Cardiac septum (tissue), 1 donor: ENCODE measurements at places on chromosomes 4 and X. TPM values are rescaled to one million over a fixed set of nuclear protein-coding genes. Genes with fewer than 3 reads are reported as not detected.

Gene GPR78
- not detected for total RNA-seq

DNA sequence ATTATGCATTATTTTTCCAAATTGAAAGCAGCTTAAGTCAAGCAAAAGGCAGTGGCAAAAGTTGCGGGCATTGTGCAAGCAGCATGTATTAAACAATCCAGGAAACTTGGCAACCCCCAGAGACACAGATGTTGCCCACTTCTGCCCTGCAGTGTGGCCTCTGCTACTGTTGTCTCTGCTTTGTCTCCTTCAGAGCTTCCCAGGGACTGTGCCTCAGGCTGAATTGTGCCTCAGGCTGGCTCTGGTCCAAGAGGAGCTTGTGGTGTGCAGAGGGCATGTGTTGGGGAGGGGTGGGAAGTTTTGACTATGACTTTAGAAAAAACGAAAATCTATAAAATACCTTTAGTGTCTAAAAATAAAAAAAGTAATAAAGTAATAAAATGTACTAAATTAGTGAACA lies 201.4 kb downstream of the CCSER1 start:
- peak; percentile 74 for DNase-seq

- no peak for DNase-seq
Observed at GRCh38 chr4:121791481-121791880, 9.6 kb upstream of the EXOSC9 start.

DNA sequence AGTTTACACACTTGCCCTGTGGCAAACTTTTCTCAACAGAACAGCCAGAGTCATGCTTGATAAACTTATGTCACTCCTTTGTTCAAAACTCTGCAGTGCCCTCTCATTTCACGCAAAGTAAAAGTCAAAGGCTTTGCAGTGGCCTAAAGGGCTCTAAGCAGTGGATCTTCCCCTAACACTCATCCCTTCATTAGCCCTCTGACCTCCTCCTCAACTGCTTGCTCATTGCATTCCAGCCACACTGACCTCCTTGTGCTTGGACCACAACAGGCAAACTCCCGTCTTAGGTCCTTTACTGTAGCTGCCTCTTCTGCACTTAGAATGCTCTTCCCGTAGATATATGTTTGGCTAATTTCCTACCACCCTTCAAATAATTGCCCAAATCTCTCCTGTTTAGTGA lies 5.6 kb downstream of the PRDM5 start:
- no peak for DNase-seq

DNA sequence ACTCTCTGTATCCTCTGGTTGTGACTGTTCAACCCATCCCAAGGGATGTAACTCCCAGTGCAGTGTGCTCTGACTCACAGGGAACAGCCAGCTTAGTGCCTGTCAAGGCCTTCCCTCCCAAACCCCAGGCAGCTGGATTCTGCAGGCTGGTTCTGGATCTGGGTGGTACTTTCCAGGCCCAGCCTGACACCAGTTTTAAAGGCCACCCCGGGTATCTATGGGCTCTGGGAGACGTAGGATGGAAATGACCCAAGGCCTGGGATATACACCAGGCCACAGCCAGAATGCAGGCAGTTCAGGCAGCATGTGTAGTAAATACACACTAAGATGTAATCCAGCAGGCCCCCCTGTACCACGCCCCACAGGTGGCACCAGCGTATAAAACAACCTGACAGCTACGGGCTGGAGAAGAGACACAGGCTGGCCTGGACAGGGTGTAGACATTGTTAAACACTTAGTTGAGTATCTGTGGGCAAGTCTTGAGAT lies 64.2 kb downstream of the SPINK2 start:
- no peak for DNase-seq

DNA sequence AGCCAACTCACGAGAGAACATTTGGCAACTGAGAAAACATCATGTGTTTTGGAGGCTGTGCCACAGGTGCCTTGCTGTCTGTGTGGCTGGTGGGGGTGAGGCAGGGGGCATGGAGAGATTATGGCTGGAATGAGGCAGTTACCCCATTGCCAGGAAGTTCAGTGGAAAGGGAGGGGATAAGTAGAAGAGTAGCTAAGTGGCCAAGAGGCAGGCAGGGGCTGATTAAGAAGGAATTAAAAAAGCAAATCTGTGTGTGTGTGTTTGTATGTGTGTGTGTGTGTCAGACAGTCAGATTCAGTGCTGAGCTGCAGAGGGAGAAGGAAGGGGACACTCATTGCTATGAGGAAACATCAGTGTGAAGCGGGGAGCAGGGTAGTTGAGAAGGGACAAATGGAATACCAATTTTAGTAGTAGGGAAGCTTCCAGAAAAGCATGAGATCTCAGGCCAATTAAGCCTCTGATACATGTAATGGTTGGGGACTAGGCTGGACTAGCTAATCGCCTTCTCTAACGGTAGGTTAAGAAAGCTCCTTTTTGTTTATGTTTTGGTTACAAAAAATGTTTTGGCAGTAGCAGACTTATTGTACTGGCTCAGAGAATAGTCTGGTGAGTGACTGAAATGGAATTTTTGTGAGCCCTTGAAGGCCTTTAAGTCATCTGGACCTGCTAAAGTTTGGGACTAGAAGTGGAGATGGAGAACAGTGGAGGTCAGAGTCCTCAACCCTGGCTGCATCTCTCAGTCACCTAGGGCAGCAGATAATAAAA lies 18.5 kb downstream of the TMEM164 start:
- no peak for DNase-seq

DNA sequence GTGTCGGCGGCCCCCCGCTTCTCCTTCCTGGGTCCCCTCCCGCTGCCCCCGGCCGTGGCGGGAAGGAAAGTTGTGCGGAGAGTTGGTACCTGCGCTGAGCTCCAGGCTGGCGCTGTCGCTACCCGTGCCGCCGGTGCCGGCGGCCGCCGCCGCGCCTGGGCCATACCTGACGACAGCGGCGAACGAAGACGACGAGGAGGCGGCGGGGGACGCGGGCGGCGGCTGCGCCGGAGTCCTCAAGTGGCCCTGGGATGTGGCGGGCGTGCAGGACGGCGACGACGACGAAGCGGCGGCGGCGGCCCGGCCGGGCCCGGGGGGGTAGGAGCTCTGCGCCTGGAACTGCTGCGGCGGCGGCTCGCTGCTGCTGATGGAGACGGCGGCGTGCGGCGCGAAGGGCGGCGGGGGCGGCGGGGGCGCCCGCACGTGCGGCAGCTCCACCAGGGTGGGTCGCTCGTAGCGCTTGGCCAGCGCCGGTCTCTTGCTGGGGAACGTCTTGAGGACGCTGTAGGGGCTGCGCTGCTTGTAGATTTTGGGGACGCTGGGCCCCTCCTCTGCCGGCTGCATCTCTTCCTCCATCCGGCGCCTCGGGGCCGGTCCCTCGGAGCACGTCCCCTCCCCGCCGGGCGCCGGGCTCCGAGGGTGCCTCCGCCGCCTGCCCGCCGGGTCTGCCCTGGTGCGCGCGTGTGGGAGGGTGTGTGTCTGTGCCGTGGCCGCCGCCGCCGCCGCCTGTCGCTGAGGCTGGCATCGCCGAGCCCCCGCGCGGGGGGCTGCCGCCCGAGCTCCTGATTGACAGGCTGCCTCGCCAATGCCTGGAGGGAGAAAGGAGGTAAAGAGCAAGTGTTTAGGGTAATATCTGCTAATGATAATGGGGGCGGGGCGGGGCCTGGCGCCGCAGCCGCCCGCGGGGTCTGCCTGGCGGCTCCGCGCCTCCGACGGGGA lies 618 bp downstream of the BEND4 start:
- no peak for DNase-seq

Gene MAGEE2
- not detected for total RNA-seq

Gene QDPR
- total RNA-seq = 38.2 TPM

GRCh38 chr4:95869961-95870500 lies 30.1 kb downstream of the PDHA2 start:
- DNase-seq = no peak

Gene CXCL10
- total RNA-seq = 2.3 TPM

- no peak for DNase-seq
Observed at GRCh38 chr4:70808151-70808550, 31.5 kb downstream of the GRSF1 start.

- no peak for DNase-seq
Observed at GRCh38 chr4:132065940-132066495, 1083.1 kb upstream of the PCDH10 start.

Gene F11
- total RNA-seq = 0.35 TPM

Gene NALF2
- 4.4 TPM for total RNA-seq

Gene NKAP
- 4.8 TPM for total RNA-seq

- DNase-seq = no peak
Observed at GRCh38 chr4:57137261-57137660, 27.1 kb upstream of the IGFBP7 start.

DNA sequence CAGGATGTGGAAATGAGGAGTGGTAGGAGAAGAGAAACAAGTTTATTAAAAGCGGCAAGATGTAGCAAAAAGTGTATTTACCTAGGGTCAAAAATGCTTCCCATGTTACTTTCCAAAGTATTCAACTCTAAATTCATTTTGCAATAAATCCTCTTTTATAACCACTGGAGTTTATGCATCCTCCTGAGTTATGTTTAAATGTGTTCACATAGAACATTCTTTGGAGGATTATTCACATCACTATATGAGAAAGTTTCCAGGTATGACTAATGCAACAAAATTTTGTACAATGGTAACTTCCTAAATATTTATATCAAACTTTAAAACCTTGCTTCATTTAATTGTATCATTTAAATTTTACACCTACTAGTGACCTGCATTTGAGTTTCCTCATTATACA lies 870.6 kb upstream of the SLIT2 start:
- DNase-seq = no peak

Gene FRMD7
- 0.30 TPM for total RNA-seq

DNA sequence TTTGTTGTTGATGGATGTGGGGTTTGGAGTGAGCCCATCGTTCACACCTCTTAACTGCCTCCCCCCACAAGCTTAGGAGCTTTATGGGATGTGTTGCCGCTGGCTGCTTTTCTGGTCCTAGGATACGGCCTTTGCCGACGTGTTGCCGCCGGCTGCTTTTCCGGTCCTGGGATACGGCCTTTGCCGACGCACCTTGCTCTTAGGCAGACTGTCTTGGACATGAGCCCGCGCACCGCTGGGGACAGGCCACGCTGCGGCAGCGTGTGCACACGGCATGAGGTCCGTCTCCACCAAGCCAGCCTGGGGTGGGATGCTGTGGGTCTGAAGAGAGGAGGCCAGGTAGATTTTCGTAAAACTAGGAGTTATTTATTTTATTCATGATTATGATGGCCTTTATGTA lies 14.2 kb downstream of the RGS12 start:
- DNase-seq = peak; percentile 46

GRCh38 chr4:47342796-47343195 lies 120.7 kb downstream of the COMMD8 start:
- DNase-seq = no peak

- no peak for DNase-seq
Observed at GRCh38 chr4:21735866-21736265, 212.7 kb downstream of the KCNIP4 start.
